ENCODE measurements at places on chromosomes 7 and 10. TPM values are rescaled to one million over a fixed set of nuclear protein-coding genes. Genes with fewer than 3 reads are reported as not detected.

SPDYE9 gene
- 0.17 TPM for total RNA-seq

NPY gene
- total RNA-seq: not detected

ZNHIT1 gene
- total RNA-seq: 70.2 TPM

TET1 gene
- 1.8 TPM for total RNA-seq

HMX2 gene
- not detected for total RNA-seq

NAT16 gene
- total RNA-seq: not detected

RADIL gene
- 0.17 TPM for total RNA-seq

CALML5 gene
- total RNA-seq: not detected

C10orf53 gene
- total RNA-seq: not detected

AOAH gene
- not detected for total RNA-seq

ZNF853 gene
- total RNA-seq: 0.21 TPM

RBP4 gene
- not detected for total RNA-seq

NSUN5 gene
- total RNA-seq: 20.3 TPM

NME8 gene
- total RNA-seq: not detected

R3HCC1L gene
- 11.1 TPM for total RNA-seq

MCM10 gene
- 3.5 TPM for total RNA-seq

Measured in mammary epithelial cell (primary cell).